Hippocampal formation (tissue), 2 donors: ENCODE measurements at places on chromosomes 11 and 22.

- DNase-seq = no peak
These were observed 79.1 kb downstream of the LRRC32 start for GRCh38 chr11:76591416-76591815.

- peak; percentile 65 for DNase-seq
These were observed 10.7 kb upstream of the DSCAML1 start for GRCh38 chr11:117807482-117808327.

- no peak for DNase-seq
These were observed 90.2 kb downstream of the SEZ6L start for GRCh38 chr22:26259510-26259909.

GRCh38 chr11:119483341-119483880 lies 60.4 kb upstream of the THY1 start:
- DNase-seq = no peak

- no peak for DNase-seq
These were observed 3.3 kb downstream of the SERPINH1 start for GRCh38 chr11:75565221-75565814.

DNA sequence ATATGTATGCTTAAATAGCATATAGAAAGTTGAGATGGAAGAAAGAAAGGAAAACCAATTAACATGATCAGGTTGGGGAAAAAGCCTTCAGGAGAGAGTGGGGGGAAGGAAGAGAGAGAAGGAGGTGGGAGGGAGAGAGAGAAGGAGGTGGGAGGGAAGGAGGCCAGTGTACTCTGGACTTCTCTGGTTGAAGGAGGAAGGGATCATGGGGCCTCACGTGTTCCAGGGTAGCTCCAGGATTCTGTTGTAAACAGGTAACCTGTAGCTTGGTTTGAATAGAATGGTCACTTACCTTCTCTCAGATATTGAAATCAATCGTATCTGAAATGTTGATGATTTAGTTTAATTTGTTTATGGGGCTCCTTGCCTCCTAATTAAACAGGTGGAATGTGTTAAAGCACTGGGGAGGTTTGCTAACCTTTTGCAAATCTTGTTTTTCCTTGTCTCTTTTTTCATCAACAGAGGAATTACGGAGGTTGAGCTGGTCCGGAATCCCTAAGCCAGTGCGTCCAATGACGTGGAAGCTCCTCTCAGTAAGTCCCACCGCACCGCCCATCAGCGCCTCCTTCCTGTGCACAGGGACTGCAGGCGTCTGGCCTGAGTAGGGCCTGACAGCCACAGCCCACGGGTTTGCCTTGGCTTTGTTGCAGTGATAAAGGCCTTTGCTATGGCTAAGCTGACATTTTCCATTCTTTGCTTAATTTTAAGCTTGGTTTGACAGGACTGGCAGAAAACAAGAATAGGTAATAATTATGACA lies 115.9 kb downstream of the TBC1D22A start:
- DNase-seq = no peak

- no peak for DNase-seq
These were observed 2.1 kb upstream of the OR52D1 start for GRCh38 chr11:5486421-5486820.

- no peak for DNase-seq
These were observed 9.2 kb downstream of the CRTAM start for GRCh38 chr11:122847466-122847865.

DNA sequence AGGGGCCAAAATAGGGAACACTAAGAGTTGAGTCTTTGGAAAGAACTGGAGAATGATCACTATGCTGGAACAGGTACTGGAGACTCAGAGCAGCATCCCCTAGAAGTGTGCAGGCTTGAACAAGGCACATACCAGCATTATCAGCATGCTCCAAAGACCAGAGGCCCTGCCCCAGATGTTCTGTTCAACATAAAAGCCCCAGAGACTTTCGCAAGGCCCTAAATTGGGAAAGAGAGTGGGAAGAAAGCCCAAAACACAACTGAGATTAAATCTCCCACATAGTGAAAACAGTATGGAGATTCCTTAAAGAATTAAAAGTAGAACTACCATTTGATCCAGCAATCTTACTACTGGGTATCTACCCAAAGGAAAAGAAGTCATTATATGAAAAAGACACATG lies 9.4 kb downstream of the CNGA4 start:
- no peak for DNase-seq

GRCh38 chr11:945986-946385 lies 20.3 kb downstream of the AP2A2 start:
- DNase-seq = peak; percentile 27

DNA sequence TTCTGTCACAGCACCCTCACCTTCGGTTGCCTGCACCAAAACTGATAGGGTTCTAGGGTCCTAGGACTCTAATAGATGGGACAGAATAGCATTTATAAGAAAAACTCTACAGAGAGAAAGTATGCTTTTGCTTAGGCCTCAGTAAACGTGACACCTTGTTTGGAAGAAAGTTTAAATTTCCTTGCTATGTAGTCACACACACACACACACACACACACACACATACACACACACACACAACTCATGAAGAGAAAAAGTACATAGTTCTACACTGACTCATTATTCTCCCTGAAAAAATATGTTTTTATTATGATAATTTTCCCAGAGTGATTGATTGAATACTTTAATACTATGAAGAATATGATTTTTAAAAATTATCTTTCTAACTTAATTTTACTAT lies 220.8 kb upstream of the SNX19 start:
- no peak for DNase-seq

DNA sequence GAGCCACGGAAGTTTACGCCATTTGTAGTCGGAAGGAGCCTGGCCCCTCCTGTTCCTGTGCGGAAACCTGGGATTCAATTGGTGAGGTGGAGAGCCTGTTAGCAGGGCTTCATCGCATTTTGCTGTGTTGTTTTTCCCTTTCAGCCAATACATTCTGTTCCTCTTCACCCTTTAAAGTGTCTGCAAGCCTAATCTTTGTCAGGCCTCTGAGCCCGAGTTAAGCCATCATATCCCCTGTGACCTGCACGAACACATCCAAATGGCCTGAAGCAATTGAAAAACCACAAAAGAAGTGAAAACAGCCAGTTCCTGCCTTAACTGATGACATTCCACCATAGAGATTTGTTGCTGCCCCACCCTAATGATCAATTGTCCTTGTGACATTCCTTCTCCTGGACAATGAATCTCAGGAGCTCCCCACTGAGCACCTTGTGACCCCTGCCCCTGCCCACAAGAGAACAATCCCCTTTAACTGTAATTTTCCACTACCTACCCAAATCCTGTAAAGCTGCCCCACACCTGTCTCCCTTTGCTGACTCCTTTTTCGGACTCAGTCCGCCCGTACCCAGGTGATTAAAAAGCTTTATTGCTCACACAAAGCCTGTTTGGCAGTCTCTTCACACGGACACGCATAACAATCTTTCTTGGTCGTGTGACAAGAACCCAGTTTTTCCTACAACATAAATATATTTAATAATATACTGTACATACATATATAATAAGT lies 37.1 kb upstream of the MMP12 start:
- DNase-seq = no peak

GRCh38 chr11:80562523-80563125 lies 1121.8 kb upstream of the TENM4 start:
- DNase-seq = no peak

GRCh38 chr11:104876861-104877431 lies 21.3 kb downstream of the CASP12 start:
- DNase-seq = no peak

DNA sequence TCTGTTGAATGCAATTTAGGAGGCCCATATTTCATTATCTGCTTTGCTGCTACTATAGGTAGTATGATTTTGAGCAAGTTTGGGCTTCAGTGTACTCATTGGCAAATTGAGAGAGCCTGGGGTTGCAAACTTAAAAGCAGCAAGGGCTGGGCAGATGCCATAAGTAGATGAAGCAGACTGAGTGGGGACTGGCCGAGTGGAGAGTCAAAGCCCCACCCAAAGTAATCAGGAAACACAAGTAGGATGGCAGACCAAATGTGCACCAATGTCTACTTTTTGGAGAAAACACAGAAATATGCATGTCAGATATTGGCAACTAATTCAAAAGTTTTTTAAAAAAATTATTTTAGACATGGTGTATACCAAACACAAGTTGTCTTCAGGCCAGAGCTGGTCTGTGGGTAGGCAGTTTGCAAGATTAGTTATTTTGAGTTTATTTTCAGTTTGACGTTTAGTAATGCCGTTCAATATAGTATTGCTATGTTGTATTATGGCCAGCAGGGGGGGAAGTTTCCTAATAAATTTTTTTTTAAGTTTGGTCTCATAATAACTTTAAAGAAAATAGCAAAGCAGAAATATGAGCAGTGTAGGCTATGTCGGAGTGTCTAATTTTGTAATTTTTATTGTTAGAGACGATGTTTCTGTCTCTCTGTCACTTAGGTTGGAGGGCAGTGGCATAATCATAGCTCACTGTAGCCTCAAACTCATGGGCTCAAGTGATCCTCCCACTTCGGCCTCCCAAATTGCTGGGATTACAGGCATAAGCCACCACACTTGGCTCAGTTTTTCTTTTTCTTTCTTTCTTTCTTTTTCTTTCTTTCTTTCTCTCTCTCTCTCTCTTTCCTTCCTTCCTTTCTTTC lies 105.1 kb downstream of the HIPK3 start:
- DNase-seq = peak; percentile 59

GRCh38 chr22:26431261-26431995 lies 2.4 kb downstream of the ASPHD2 start:
- no peak for DNase-seq

- DNase-seq = peak; percentile 43
These were observed 23.1 kb upstream of the ANO5 start for GRCh38 chr11:22169833-22170232.

DNA sequence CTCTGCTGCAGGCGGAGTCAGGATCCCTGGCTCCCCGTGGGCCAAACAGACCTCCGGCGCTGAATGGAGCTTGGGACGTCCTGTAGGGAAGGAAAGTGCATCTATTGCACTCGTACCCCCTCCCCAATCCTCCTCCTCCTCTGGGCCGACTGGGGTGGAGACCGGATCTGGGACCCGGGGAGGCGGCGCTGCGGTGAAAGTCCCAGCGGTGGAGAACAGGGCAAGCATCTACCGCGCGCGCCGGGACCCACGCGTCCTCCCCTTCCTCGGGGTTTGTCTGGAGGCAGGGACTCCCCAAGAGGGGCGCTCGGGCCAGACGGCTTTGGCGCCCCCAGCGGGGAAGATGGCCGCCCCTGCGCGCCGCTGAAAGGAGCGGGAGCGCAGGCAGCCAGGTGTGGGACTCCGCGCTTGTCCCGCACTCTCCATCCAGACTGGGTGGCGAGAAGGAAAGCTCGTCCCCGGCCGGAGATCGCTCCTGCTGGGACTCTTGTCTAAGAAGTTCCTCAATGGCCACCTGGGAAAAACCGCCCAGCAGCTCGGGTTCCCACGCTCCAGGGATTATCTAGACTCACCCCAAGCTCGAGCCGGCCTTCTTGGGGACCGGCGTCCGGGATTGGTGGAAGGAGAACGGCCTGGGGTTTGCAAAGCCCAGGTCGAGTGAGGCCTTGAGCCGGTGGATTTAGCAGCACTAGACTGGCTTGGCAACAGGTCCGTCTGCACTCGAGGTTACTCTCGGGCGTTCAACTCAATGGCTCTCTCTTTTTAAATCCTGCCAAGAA lies 718 bp downstream of the FADS2 start:
- DNase-seq = peak; percentile 29

GRCh38 chr11:1858154-1858553 lies 5.3 kb downstream of the LSP1 start:
- DNase-seq = no peak

GRCh38 chr11:2168286-2169004 lies 3.2 kb downstream of the TH start:
- no peak for DNase-seq

DNA sequence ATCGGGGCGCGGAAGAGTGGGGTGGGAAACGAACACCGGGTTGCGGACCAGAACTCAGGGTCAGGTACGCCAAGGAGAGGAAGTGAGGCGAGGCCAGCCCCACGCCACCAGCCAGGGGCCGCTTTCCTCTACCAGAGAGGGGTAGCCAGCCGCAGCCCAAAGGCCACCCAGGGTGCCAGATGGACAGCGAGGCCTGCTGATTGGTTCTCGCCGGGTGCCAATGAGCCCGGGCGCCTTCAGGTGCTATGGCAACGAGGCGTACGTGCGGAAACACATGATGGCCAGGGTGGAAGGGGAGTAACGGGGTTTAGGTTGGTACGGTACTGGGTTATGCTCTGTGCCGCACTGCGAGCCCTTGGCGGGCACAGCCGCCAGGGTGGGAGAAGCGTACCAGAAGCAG lies 128.9 kb downstream of the SERGEF start:
- DNase-seq = no peak

DNA sequence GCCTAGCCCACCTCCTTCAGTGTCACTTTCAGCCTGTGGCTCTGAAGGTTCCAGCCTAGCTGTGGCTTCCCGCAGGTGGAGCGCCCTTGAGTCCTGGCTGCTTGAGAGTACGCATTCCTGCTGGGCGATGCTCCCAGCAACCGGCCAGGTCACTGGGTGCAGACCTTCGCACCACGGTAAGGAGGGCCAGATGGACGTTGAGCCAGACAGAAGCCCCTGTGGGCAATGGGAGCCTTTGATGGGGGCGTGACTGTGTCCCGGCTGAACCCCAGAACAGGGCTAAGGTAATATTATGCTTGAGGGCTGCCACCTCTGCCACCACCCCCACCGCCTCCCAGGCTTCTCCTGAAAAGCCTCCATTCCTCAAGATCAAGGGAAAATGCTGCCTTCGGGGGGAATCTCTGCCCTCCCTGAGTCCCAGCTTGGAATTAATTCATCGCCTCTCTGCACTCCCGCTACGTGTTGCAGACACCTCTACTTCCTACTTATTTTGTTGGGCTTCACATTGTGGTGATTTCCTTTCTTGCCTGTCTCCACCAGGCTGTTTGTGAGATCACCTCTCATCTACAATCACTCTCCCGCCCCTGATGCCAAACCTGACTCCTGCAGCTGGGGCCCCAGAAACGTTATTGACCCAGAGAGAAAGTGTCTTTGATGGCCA lies 144.9 kb upstream of the NECTIN1 start:
- no peak for DNase-seq

GRCh38 chr11:129739339-129739738 lies 76.3 kb upstream of the TMEM45B start:
- no peak for DNase-seq

DNA sequence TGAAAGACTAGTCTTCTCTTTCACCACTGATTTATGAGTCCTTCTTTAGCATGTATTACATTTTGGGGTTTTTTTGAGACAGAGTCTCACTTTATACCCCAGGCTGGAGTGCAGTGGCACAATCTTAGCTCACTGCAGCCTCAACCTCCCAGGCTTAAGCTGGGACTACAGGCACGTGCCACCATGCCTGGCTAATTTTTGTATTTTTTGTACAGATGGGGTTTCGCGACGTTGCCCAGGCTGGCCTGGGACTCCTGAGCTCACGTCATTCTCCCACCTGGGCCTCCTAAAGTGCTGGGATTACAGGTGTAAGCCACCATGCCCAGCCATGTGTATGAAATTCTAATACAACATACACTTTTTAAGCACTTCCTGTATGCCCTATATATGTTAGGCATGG lies 26.3 kb upstream of the CXCR5 start:
- no peak for DNase-seq

- DNase-seq = no peak
These were observed 11.0 kb upstream of the RASL10A start for GRCh38 chr22:29326481-29326880.

DNA sequence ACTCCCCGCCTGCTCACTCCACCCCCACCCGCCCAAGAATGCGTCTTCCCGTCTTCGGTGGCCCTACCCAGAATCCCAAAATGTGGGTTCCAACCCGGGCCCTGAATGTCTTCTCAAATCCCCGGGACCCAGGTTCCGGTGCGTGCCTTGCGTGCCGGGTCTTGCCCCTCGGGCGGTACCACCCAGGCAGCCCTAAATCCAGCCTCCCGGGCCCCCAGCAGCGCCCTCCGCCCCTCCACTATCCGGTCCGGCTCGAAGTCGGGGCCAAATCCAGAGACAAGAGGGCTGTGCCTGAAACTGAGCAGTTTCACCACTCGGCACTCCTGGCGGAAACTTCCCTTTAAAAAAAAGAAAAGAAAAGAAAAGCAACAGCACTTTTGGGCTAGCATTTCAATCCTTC lies 16.3 kb upstream of the CCT8L2 start:
- no peak for DNase-seq
